ENCODE measurements at places on chromosomes 12 and 14. TPM values are rescaled to one million over a fixed set of nuclear protein-coding genes. Genes with fewer than 3 reads are reported as not detected.
A peak's percentile ranks its signal among the peaks of the same experiment; 100 is the strongest.

POTEG gene
- 0.36 TPM for total RNA-seq

GRCh38 chr12:21301-22189, 45.0 kb upstream of the IQSEC3 start:
- DNase-seq: peak; percentile 82

DNA sequence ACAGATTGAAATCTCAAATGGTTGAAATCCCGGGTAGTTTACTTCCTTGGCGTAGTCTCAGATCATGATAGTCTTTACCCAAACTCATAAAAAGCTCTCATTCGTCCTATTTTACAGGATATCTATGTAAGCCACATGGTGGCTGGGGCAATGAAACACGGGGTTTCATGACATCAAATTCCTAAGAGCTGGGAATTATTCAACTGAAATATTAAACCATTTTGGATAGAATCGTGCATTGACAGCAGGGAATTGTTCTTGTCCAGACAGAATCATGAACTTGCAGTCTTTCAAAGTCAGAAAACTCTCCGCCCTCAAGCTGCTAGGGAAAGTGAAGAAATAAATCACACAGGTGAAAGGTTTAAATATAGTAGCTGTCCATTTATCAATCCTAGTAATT, 33.2 kb upstream of the PRKAB1 start:
- no peak for DNase-seq

GRCh38 chr14:20675669-20676068, 8.7 kb upstream of the RNASE4 start:
- DNase-seq: no peak

GRCh38 chr14:70698288-70698687, 56.6 kb downstream of the TTC9 start:
- peak; percentile 85 for DNase-seq
